NCI-H345 (cell line): ENCODE measurements at places on chromosomes 13 and 19.
A peak's percentile ranks its signal among the peaks of the same experiment; 100 is the strongest.

DNA sequence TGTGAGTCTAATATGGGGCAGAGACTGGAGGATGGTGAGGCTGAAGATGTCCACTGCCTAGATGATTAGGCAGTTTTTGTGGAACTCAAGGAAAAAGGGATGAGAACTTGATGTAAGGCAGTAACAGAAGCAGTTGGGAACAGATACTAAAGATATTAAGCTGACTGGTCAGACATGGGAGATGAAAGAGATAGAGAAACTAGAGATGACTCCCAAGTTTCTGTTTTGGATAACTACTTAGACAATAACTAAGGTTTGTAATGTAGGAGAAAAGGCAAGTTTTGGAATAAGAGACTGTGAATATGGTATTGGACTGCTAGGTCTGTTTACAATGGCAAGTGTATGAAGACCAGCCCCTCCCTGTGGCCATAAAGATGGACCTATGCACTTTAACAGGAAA lies 43.5 kb upstream of the CLDN10 start:
- DNase-seq = no peak

DNA sequence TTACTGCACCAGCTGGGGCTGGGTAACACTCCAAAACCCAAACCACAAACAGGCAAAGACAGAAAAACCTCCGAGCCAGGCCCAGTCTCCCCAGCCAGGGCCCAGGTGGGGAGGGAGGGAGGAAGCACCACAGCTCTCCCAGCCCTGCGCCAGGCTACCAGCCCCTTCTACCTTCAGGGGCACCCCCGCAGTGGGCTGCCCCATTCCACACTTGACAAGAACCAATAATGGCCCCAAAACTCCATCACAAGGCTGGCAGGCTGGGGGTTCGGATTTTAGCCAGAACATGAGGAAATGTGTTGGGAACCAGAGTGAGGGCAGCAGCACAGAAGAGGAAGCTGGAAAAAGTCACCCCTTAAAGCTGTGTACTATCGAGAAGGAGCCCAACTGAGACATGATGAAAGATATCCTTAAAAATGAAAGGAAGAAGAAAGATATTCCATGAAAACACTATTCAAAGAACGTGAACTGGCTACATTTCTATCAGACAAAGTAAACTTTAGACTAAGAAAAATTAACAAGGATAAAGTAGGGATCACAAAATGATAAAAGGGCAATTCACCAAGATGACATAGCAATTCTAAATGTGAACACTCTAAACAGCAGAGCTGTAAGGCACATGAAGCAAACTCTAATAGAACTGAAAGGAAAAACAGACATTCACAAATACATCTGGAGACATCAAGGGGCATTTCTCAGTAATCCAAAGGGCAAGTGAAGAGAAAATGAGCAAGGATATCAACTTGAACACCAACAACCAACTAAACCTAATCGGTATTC lies 12.9 kb downstream of the TUBGCP3 start:
- no peak for DNase-seq

GRCh38 chr13:93554514-93554913 lies 327.9 kb downstream of the GPC6 start:
- DNase-seq = no peak

DNA sequence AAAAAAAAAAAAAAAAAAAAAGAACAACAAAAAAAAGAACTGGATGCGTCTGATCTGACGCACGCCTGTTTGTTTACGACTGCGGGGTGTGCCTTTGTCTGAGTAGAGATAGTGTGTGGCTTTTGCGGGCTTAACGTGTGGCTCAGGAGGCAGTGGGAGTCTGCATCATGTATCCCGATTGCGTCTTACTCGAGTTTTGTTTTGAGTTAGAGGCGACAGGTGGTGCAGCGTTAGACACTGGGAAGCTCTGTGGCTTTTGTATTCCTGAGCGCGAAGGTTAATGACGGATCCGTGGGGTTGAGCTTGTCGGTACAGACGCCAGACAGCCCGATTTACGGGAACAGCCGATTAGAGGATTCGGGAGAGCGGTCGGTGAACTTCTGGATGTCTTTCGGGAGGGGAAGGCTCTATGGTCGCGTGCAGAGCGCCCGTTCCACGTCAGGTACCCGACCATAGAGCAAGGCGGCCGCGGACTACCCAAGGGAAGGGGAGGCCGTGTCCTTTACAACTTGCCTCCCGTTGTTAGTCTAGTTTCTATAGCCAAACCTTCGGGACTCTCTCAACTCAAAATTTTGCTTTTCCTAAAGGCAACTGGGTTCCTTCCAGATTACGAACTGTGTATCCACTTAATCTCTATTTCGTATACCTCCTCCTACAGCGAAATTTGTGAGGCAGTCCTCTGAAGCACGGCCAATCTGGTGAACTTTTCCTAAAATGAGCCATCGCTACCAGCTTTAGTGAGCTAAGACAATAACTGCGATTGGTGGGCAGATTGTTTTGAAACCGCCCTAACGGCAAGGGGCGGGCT lies 926 bp upstream of the HNRNPUL1 start:
- DNase-seq = peak; percentile 26

DNA sequence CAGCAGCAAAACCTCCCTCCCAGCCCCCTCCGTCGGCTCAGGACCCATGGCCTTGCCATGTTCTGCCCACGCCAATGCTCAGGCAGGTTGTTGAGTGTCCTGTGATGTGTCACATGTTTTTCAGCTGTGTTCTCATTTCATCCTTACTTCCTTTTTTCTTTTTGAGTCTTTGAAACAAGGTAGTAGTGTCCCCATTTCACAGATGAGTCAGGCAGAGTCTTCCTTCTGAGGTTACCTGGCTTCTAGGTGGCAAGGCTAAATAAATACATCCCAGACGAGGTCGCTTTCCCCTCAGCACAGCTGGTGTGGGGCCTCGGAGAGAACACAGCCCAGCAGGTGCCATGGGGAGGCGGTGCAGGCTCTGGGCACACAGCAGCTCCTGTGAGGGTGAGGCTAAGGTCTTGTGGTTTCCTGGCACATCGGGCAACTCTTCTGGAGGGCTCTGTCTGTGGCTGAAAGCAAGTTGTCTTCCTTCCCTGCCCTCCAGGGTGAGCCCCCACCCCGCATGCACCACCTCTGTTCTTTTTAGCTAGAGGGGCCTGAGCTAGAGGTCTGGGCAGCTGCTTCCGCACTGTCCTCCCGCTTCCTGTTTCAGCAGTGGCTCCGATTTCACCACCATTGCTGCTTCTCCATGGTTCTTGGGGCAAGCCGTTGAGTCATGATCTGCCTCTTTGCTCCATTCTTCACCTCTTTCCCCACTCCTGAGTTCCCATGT lies 15.1 kb downstream of the PRAM1 start:
- DNase-seq = no peak

- DNase-seq = peak; percentile 81
Measured at GRCh38 chr19:50858886-50859285, 4.2 kb downstream of the KLK3 start.
